ENCODE measurements at places on chromosomes 3 and 15. TPM values are rescaled to one million over a fixed set of nuclear protein-coding genes. Genes with fewer than 3 reads are reported as not detected.

GRCh38 chr3:124559846-124560574, 170.2 kb upstream of the UMPS start:
- no peak overlapping the region for H3K27ac ChIP-seq
- H3K36me3 ChIP-seq, result no peaks in the 10 kb centered on the region
- peaks cover 4% of the 10 kb centered on the region for H3K4me1 ChIP-seq
- H3K27me3 ChIP-seq, result peaks cover 9% of the 10 kb centered on the region
- peak; percentile 37 for DNase-seq
- H3K4me3 ChIP-seq, result no peak overlapping the region

The KNG1 gene
- total RNA-seq, result not detected

The NR2E3 gene
- total RNA-seq, result not detected

The DAZL gene
- not detected for total RNA-seq

The RTP3 gene
- total RNA-seq, result not detected

GRCh38 chr3:95271395-95271794, 1208.5 kb downstream of the NSUN3 start:
- no peak overlapping the region for H3K27ac ChIP-seq
- no peak overlapping the region for H3K4me3 ChIP-seq
- no peak for DNase-seq
- H3K36me3 ChIP-seq, result no peaks in the 10 kb centered on the region

DNA sequence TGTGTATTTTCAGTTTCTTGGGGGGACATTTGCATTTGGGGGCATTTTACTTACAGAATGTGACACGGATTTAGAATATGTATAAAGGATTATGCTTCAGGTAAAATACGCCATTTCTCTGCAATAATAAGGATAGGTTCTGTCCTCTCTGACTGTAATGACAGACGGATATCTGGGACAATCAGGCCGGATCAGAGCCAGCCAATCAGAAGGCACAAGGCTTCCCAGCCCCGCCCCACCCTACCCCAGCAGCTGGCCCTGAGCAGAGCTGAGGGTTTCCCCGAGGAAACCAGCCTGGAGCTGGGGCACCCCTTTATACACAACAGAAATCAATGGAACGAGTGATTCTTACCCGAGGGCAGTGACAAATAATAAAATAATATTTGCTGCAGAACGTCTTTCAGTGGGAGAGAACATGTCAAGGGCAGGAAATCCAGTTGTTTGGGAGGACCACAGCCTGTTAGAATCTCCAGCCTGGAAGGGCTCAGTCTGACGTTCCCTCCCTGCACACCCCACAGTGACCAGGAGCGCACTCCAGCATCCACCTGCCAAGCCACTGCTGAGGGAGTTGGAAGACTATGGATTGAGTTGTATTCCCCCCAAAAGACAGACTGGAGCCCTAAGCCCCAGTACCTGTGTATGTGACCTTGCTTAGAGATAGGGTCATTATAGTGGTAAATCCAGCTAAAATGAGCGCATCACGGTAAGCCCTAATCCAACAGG, 30.3 kb upstream of the SEC13 start:
- no peak overlapping the region for H3K4me3 ChIP-seq
- H3K36me3 ChIP-seq, result no peaks in the 10 kb centered on the region
- H3K4me1 ChIP-seq, result peaks cover 7% of the 10 kb centered on the region
- no peak overlapping the region for H3K27ac ChIP-seq
- DNase-seq, result no peak
- no peaks in the 10 kb centered on the region for H3K27me3 ChIP-seq

The TIMMDC1 gene
- total RNA-seq, result 18.3 TPM

GRCh38 chr3:60579734-60580133, 671.5 kb downstream of the FHIT start:
- no peaks in the 10 kb centered on the region for H3K36me3 ChIP-seq
- H3K27ac ChIP-seq, result no peak overlapping the region
- DNase-seq, result no peak
- no peaks in the 10 kb centered on the region for H3K27me3 ChIP-seq
- no peak overlapping the region for H3K4me3 ChIP-seq
- H3K4me1 ChIP-seq, result no peaks in the 10 kb centered on the region

GRCh38 chr15:57282686-57283085, 93.6 kb upstream of the CGNL1 start:
- H3K4me3 ChIP-seq, result no peak overlapping the region
- no peaks in the 10 kb centered on the region for H3K4me1 ChIP-seq
- no peak overlapping the region for H3K27ac ChIP-seq
- peaks cover 39% of the 10 kb centered on the region for H3K36me3 ChIP-seq

GRCh38 chr3:113258361-113258760, 47.0 kb downstream of the BOC start:
- no peak overlapping the region for H3K27ac ChIP-seq
- no peaks in the 10 kb centered on the region for H3K27me3 ChIP-seq
- DNase-seq, result no peak
- H3K4me1 ChIP-seq, result no peaks in the 10 kb centered on the region
- H3K4me3 ChIP-seq, result no peak overlapping the region
- no peaks in the 10 kb centered on the region for H3K36me3 ChIP-seq
